ENCODE measurements at places on chromosomes 5 and 9.

DNA sequence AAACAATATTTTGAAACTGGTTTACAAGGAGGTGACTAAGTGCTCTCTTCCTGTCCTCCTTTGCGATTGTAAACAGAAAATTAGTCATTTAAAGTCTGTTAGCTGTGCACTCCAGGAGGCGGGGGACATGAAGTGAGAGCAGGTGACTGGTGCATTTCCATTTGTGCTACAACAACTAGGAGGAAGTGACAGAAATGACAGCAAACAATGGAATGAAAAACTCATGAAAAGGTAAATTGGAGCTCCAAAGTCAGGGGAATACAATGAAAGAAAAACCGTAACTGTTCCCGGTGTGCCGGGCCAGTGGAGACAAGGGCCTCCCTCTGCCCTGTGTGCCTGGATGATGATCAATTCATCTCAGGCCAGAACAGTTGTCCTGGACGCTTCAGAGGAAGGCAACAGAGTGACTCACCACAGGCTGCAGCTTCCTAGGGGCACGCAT, 439.9 kb downstream of the GADD45G start:
- no peak for DNase-seq

DNA sequence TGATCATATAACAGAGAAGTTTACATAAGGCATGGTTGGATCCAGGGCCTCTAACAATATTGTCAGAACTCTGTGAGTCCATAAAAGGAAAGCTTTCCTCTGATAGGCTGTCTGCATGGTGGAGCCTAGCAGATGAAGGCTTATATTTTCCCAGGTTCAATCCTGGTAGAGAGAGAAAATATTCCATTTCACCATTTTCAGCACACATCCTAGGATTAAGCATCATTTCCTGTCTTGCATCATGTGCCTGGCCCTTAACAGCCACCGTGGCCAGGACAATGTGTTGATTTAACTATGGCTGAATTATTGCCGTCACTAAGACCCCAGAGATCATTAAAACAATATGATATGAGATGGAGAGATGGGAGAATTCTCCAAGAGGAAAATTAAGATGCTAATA, 90.9 kb upstream of the GRIA1 start:
- DNase-seq = no peak

- DNase-seq = no peak
These were observed 140.6 kb upstream of the STC2 start for GRCh38 chr5:173468821-173469251.

GRCh38 chr9:97411440-97411788, 482 bp upstream of the TDRD7 start:
- DNase-seq = no peak

DNA sequence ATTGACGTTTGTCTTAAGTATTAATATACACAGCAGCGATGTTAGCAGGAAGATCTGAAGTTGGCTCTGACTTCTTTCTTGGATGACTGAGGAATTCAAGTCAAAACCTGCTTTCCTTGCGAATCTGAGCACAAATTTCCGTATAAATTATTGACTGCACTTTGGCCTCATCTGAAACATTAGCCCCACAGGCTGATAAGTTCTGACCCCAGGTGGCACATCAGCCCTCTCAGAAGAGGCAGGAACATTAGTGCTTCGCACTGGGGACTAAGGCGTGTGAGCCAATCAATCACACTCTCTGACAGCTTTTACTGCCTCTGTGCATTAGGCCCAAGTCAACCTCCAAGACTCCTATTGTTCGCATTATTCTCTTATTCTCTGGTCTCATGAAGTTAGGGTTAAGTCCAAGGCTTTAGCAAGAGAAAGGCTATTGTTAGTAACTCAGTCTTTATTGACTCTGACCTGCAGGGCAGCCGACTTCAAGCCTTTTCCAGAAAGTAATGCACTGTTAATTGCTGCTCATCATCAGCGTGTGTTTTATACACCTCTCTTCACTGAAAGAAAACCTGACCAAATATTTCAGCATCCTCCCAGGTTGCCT, 84.2 kb downstream of the ZNF608 start:
- DNase-seq = no peak

- DNase-seq = no peak
These were observed 281.1 kb downstream of the PSAT1 start for GRCh38 chr9:78578072-78578471.

DNA sequence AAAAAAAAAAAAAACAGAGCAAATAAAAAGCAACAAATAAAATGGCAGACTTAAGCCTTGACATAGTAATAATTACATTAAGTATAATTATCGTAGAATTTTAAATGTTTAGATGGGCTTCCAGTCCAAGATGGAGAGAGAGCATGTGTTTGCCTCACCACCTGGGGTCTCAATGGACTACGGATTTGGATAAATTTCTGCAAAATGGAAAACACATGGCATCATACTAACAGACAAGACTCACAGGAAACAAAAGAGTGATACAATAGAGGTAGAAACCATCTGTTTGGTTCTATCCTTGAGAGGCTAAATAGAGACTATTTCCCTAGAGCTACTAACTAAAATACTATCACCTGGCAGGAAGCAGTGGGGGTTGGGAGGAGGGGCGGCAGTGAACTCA, 144.3 kb downstream of the MUSK start:
- no peak for DNase-seq

DNA sequence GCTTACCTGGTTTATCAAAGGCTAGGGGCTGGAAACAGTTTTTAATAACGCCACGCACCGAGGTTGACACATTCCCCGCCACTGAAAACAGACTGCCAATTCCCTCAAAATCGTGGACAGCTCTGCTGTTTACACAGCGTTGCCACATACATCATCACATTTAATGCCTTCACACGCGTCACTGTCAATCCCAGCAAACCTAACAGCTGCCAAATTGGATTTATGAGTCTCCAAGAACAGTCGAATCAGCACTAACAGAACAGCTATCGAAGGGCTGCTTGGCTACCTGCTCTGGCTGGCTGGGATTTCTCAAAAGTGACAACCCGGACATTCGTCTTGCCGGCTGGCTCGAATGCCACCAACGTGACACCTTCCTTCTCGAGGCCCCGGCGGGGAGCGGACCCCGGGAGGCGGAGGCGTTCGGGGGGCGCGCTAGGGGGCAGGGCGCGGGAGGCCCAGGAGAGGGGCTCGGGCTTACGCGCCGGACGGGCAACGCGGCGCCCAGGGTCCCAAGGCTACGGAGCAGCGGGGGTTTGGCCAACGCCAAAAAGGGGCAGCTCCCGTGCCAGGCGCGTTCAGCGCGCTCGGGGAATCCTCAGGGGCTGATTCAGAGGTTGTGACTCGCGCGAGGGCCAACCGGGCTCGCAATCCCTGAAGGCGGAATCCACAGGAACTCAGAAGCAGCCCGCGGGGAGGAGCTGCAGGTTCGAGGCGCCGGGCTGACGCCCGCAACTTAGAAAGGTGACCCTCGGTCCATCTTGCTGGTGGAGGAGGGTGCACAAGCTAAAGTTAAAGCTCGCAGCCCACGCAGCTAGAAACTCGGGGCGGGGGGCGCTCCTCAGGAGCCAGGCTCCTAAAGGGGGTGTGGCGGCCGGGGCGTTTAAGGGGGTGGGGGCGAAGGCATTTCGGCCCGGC, 1.2 kb downstream of the CDC14B start:
- peak; percentile 22 for DNase-seq

DNA sequence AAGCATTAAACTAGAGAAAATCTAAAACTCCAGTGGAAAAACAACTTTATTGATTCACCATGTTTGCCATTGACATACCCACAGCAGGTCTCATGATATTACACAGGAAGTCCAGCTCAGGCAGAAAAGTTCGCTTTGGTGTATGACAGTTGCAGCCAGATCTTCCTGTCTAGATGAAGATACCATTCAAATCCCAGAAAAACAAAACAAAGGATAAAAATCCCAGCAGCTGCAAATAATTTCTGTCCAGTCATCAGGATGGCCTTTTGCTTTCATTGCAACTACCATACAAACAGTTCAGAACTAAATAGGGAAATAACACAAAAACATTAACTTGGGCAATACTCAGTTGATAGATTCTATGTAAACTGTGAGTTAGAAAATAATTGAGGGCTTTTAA, 136.0 kb upstream of the NREP start:
- DNase-seq = no peak

DNA sequence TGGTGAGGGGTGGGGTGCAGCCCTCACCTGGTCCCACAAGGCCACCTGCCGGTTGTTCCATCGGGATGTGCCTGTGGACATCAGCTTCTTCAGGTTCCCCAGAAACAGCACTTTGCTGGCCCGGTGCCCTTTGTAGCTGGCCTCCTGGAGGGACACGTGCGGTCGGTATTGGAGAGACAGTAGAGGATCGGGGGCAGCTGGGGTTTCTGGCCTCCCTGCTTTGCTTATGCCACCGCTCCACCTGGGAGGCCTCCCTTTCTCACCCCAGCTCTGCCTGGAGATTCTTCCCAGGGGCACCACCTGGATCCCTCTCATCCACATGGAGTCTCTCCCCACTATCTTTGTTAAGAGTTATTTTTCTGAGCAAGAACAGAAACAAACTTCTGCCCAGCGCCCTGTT, 13.1 kb upstream of the TRIM14 start:
- DNase-seq = no peak

GRCh38 chr5:125236981-125237380, 490.5 kb upstream of the ZNF608 start:
- peak; percentile 18 for DNase-seq

Data from iPS-NIHi11 (cell line).